Effector memory CD8-positive, alpha-beta T cell (primary cell): ENCODE measurements at places on chromosomes 3 and 15.
A peak's percentile ranks its signal among the peaks of the same experiment; 100 is the strongest.

DNA sequence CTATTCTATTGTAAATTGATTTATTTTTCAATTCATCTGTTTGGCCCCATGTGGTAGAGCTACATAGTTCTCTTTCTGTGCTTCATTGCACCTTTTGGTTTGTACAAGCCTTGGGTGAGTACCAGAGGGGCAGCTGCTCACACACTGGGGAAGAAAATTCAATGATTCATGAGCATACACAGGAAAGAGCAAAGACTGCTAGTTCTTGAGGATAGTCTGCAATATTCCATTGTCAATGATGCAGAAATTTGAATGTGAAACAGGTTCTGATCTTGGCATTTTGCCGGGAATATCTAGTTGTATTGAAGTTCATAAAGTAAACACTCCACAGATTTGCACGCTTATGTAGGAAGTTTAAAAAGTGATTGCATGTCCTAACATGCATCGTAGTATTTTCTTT is 304.6 kb downstream of the NAALADL2 start:
- no peak for DNase-seq
- no peaks in the 10 kb centered on the region for H3K27me3 ChIP-seq
- no peaks in the 10 kb centered on the region for H3K4me1 ChIP-seq
- H3K4me3 ChIP-seq = no peak overlapping the region
- no peaks in the 10 kb centered on the region for H3K36me3 ChIP-seq

DNA sequence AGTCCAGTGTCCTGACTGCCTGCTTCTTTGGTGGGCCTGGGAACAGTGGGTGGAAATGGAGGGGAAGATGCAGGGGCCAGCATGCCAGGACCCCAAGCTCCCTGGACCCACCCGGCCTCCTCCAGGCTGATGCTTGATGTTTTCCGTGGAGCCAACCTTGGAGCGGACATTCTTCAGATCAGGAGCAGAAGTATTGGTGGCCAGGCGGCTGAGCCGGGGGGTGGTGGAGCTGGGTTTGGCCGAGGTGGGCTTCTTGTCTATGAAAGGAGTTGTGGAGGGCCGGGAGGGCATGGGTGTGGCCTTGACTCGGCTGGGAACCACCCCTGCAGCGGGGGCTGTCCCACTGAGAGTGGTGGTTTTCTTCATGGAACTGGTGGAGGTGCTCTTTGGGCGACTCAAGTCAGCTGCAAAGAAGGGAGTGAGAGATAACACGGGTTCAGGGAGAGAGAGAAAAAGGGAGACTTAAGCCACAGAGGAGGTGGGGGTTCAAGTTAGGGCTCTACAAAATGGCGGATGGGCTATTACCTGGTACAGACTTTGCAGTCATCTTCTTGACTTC is 67.8 kb downstream of the DHX30 start:
- no peaks in the 10 kb centered on the region for H3K4me1 ChIP-seq
- DNase-seq = no peak
- H3K4me3 ChIP-seq = no peak overlapping the region
- H3K36me3 ChIP-seq = peaks cover 20% of the 10 kb centered on the region
- H3K27me3 ChIP-seq = no peaks in the 10 kb centered on the region
- H3K27ac ChIP-seq = peak overlapping the region; percentile 78

DNA sequence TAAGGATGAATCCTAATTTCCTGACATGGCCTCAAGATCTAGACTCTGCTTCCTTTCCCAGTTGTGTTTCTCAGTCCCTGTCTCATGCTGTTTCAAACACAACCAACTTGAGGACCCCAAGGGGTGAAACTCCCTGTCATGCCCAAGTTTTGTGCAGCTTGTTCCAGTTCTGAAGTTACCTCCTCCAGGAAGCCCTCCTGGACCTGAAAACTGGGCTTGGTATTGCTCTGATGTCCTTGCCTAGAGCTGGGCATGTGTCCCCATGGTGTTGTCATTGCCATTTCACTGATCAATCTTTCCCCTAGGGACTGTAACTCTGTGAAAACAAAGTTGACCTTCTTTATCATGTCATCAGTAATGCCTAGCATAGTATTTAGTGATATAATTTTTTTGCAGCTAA is 6.1 kb upstream of the LMOD3 start:
- no peaks in the 10 kb centered on the region for H3K4me1 ChIP-seq
- no peaks in the 10 kb centered on the region for H3K36me3 ChIP-seq
- DNase-seq = no peak
- no peak overlapping the region for H3K27ac ChIP-seq

- no peak overlapping the region for H3K27ac ChIP-seq
- no peaks in the 10 kb centered on the region for H3K4me1 ChIP-seq
- H3K36me3 ChIP-seq = no peaks in the 10 kb centered on the region
- no peak for DNase-seq
These were observed 554.2 kb downstream of the TUSC7 start for GRCh38 chr3:117263745-117264144.

- no peaks in the 10 kb centered on the region for H3K36me3 ChIP-seq
- H3K27ac ChIP-seq = no peak overlapping the region
- no peak for DNase-seq
- peaks cover 4% of the 10 kb centered on the region for H3K4me1 ChIP-seq
- no peak overlapping the region for H3K4me3 ChIP-seq
These were observed 59.9 kb downstream of the LRRFIP2 start for GRCh38 chr3:37114251-37115145.

GRCh38 chr15:81256916-81257315 is 60.2 kb downstream of the IL16 start:
- no peaks in the 10 kb centered on the region for H3K4me1 ChIP-seq
- peaks cover 55% of the 10 kb centered on the region for H3K27me3 ChIP-seq
- no peak overlapping the region for H3K27ac ChIP-seq
- no peak for DNase-seq
